ENCODE measurements at places on chromosomes 2 and 18. TPM values are rescaled to one million over a fixed set of nuclear protein-coding genes. Genes with fewer than 3 reads are reported as not detected.
A peak's percentile ranks its signal among the peaks of the same experiment; 100 is the strongest.

GRCh38 chr2:40004336-40004735 is 225.3 kb upstream of the THUMPD2 start:
- no peak for DNase-seq

DNA sequence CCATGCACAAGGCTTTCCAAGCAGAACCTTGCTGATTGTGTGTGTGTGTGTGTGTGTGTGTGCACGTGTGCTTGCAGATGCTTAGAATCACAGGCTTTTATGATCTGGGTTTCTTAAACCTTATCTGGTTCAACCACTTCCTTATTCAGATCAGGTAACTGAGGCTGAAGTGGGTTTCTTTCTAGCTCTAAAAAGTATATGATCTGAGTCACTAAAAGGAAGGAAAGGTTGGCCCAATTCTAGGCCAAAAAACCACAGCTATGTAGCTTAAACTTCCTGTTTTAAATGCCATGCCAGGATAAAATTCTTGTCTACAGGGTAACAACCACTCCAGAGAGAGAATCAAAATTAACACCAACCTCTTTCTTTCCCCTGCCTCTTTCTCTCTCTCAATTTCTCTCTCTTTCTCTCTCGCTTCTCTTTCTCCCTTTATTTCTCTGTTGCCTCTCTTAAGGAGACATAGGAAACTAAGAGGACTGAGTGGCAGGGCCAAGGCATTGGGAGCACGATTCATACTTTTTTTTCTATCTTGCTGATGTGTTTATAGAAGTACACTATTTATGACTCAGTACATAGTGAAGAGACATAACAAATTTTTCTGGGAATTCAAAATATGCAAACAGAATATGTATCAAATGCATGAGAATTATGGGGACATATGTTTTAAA is 140.3 kb downstream of the TRIB2 start:
- no peak for DNase-seq

- no peak for DNase-seq
Measured at GRCh38 chr18:55301824-55302166, 286.2 kb downstream of the TCF4 start.

DNA sequence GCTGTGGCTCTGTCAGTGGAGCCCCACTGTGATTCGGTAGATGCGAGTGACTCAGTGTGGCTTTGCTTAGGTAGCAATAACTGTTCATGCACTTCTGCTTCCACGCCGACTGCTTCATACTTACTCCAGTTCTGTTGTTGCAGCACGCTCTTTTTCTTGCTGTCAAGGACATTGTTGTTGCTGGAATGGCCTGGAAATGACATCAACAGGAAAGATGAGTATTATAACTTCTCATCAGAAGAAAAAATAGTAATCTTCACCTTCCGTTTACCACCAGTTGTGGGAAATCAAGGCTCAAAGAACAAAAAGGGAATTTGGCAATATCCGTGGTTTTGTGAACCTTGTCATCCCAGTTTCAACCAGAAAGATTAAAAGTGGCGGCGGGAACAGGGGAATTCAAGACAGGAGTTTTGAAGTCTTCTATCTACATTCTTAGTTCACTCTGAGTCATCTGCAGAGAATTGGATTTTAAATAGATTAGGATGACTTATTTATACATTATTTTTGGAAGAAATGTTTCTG is 8.3 kb downstream of the TM4SF20 start:
- no peak for DNase-seq

- peak; percentile 6 for DNase-seq
Measured at GRCh38 chr2:162317861-162318327, 590 bp downstream of the IFIH1 start.

DNA sequence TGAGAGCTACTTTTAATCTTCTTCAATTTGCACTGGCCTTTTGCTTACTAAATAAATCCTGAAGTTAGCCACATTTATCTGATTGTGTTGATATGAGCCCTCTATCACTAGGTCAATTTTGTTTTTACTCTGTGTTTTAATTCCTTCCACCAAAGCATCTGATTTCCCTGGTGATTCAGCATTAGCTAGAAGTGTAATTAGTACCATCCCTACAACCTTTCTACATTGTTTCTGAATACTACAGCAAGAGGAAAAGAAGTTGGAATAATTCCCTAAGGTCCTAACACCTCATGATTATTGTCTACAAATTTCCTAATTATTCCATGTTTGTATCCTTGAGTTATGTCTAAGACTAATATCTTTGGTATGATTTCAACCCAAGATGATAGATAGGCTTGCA is 1093.6 kb downstream of the SUCLG1 start:
- no peak for DNase-seq

GRCh38 chr2:240916571-240917008 is 10.5 kb downstream of the CROCC2 start:
- DNase-seq: no peak

- DNase-seq: no peak
Measured at GRCh38 chr18:73621091-73621490, 526.5 kb downstream of the FBXO15 start.

DNA sequence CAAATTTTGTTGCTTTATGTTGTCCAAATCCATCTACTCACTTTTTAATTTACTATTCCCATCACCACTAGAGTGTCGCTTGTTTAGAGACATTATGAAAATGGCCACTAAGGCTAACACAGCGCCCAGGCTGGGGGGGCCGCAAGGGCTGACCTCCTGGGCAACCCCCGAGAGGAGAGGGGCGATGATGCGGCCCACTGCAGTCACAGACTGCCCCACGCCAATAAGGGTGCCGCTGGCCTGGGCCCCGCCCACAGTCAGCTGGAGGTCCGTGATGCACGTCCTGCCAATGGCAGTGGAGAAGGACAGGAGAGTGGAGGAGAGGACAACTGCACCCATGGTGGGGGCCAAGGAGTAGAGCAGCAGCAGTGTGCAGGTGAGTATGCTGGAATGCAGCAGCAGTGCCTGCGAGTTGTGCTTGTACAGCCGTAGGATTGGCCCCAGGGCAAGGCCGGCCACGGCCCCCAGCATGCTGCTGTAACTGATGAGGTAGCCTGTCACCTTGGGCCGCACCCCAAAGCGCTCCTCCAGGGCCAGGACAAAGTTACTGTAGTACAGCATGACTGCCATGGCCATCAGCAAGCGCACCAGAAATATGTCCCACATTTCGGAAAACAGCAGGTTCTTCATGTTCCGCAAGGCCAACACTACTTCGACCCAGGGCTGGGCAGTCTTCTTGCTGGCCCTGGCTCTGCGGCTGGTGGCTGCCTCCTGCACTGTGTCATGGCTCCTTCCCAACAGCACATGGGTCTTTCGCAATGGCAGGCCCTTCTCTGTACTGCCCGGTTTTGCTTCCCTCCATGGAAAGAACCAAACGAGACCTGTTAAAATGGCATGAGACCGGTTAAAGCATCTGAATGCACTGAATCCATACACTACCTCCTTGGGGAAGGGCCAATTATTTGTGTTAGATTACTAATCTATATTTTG is 43.2 kb upstream of the TMEM182 start:
- no peak for DNase-seq

DNA sequence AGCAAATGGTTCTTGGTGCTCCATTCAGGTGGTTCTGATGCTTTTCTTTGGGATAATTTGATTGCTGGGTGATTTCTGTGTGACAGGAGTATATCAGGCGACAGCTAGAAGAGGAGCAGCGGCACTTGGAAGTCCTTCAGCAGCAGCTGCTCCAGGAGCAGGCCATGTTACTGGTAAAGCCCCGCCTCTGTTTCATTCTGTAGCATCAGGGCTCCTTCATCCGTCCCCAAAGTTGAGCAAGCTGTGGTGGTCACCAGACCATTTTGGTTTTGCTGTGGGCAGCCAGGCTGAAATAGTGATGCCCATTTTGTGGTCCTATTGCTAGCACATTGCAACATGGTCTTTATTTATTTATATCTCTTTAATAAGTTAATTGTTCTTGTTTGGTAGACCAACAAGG is 132.8 kb upstream of the IL1R2 start:
- DNase-seq: no peak

DNA sequence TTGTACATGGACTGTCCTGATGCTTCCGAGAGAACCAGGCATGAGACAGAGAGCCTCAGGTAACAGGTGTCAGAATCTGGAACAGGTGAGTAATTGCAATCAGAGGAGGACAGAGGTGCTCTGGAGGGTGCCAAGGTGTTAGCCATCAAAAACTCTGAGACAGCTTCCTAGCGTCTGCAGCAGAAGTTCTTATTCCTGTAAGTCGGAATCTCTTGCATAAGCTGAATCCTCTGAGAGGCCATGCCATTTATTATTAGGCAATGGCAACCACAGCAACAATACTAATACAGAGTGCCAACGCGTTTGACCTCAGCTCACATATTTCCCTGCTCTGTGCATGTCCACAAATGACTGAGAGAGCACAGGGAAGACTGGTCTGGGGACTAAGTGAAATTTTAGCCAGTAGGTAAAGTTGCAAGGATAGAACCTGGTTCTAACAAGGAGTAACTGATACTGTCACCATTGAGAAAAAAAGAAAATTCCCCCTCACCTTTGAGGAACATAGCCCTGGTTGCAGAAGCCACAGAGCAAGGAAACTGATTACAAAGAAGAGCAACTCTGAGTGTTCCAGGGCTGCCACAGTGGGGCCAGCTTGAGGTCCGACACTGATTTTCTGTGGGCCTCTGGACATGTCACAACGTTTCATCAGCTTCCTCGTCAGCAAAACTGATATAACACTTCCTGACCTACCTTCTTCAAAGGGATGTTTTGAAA is 55.1 kb upstream of the ACSL3 start:
- no peak for DNase-seq

GRCh38 chr2:101111917-101112771 is 39.0 kb downstream of the TBC1D8 start:
- no peak for DNase-seq

DNA sequence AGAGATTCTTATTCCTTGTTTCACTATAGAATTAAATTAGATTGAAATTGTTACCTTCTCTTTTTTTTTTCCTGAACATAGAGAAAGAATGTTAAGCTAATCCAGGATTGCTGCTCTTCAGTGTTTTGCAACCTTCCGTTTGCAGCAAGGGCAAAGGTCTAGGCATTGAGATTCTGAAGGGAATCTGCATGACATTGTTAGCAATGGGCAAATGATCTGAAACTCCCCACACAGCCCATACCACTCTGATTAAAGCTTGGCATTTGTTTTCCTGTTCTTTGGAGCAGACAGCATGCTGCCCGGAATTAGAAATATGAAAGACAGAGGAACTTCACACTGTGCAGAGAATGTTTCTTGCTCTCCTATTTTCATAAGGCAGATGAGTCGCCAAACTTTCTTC is 551.8 kb downstream of the SOCS6 start:
- no peak for DNase-seq

DNA sequence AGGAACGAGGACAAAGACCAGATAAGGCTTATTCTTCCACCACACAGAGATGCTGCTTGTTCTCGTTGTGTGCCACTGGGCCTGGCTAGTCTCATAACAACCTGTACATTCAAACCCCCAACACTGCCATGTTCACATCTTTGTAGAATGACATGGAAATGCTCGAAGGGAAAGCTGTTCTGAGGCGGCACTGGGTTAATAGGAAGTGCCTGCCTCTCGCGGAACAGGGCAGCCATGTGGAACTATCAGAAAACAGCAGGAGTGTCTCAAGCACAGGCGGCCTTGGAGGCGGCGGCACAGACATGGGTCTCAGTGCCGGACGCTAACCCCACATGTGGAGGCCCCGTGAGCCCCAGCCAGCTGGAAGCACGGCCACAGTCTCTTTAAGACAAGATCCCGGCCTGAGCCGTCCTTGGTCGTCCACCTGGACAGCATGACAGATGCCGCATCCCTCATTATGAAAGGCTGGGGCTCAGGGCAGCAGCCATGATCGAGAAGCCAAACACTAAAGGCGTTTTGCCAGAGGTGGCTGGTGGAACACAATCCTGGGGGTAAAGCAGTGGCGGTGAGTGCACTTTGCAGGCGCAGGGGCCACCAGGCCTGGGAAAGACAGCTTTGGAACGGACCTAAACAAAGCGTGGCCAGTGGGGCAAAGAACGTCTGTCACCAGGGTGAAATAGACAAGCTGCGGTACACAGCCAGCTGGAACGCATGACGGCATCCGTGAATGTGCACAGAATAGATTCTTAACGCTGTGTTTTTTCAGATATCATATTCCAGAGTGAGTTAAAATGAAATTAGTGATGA is 161.0 kb downstream of the HDAC4 start:
- DNase-seq: no peak

DNA sequence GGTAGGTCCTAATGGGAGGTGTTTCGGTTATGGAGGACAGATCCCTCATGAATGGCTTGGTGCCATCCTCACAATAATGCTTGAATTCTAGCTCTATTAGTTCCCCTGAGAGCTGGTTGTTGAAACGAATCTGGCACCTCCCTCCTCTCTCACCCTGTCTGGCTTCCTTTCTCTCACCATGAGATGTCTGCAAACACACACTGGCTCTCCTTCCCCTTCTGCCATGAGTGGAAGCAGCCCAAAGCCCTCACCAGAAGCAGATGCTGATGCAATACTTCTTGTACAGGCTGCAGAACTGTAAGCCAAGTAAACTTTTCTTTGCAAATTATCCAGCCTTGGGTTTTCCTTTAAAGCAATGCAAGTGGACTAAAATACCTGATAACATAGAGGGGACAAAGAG is 86.6 kb downstream of the RND3 start:
- DNase-seq: no peak

Gene ALPP
- not detected for total RNA-seq

Gene MAP3K19
- not detected for total RNA-seq

Gene MC5R
- not detected for total RNA-seq

Gene ZNF396
- total RNA-seq: 0.20 TPM

Gene LDAH
- 28.9 TPM for total RNA-seq

Gene SERPINB12
- total RNA-seq: not detected

Gene MAP2
- not detected for total RNA-seq

Gene CNPPD1
- 66.8 TPM for total RNA-seq

Gene DNAJC5G
- not detected for total RNA-seq

Gene CMPK2
- total RNA-seq: 2.5 TPM

Gene MEP1B
- total RNA-seq: not detected

Gene SAG
- not detected for total RNA-seq
